Effector CD8-positive, alpha-beta T cell (primary cell): ENCODE measurements at places on chromosomes 3 and 15.

DNA sequence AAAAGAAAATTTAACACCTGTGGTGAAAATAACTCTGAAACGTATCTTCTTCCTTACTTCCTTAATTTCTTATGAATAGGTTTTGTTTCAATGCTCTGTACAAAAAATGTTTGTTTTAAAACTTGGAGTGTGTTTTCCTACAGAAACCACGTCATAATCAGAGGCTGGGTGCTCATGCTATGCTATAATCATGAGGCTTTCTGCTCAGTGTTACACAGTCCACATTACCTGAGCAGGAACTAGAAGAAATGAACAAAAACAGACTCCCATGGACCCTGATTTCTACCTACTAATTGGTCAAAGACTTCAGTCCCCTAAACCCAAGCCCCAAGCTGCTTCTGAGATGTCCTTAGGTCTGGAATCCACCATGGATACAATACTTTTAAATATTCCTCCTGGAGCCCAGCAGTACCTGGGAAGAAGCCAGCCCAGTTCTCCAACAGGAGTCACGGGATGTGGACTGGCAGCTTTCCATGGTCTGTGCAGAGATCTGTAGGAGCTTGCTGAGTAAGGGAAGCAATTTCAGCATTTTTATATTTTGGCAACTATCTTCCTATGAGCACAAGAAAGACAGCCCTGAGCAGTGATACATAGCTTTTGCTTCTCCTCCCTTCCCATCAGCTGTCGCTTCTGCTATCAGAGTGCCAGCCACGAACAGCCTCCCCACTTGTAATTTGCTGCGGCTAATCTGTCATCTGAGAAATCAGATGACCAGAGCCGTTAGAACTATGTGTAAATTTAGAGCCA, 65.6 kb downstream of the WDR72 start:
- no peak for DNase-seq

DNA sequence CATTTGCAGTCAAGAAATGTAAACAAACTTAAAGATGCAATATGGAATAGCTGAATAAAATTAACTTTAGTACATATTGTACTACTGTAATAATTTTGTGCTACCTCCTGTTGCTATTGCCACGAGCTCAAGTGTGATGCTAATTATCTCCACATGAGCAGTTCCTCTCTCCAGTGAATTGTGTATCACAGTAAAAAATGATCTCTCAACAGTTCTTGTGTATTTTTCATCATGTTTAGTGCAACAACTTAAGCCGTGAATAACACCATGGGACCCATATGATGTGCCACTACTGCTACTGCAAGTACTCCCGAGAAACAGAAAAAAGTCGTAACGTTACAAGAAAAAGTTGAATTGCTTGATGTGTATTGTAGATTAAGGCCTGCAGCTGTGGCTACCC, 12.4 kb downstream of the RIOX2 start:
- DNase-seq, result no peak

- no peak for DNase-seq
Observed at GRCh38 chr3:157175691-157176507, 16.0 kb upstream of the CCNL1 start.

GRCh38 chr3:168162172-168162571, 66.4 kb upstream of the GOLIM4 start:
- no peak for DNase-seq

DNA sequence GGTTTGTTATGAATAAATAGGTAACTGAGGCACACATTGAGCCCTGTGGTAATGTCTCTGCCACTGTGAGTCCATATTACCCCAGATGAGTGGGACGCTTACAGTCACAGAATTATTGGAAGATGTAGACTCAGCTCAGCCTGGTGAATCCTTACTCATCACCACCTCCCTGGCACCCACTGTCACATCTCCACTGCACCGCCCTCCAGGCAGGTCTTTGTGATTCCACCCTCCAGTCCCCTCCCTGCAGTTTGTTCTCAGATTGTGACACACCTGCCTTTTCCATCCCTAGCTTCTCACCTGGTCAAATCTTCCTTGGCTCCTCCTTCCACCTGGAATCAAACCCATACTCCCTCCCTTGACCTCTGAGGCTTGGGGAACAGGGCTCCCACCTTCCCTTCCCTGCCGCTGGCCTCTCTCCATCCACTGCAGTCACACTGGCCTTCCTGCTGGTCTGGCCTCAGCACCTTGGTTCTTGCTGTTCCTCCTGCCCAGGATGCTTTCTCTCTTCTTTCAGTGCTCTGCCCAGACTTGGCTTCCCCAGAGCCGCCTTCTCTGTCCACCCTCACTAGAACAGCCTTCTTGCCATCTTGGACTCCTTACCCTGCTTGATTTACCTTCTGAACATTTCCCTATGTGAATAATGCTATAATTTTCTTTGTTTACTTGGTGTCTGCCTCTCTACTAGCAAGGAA, 9.4 kb downstream of the SLC6A20 start:
- no peak for DNase-seq

DNA sequence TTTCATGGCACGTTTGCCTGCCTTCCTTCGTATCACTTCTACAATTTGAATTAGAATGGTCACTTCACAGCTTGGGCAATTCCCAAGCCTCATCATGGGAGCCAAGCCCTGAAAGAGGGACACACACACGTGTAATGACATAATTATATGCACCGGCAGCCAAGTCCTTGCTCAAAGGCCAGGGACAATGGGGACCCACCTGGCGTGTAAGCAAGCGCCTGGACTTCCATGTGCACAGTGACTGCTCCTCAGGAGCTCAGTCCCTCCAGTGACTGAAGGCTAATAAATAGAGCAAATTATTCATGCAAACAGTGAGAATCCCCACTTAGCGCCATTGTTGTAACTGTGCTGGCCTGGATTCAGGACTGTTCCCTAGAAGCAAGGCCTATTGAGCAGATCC, 115.1 kb downstream of the DNAJB8 start:
- no peak for DNase-seq

DNA sequence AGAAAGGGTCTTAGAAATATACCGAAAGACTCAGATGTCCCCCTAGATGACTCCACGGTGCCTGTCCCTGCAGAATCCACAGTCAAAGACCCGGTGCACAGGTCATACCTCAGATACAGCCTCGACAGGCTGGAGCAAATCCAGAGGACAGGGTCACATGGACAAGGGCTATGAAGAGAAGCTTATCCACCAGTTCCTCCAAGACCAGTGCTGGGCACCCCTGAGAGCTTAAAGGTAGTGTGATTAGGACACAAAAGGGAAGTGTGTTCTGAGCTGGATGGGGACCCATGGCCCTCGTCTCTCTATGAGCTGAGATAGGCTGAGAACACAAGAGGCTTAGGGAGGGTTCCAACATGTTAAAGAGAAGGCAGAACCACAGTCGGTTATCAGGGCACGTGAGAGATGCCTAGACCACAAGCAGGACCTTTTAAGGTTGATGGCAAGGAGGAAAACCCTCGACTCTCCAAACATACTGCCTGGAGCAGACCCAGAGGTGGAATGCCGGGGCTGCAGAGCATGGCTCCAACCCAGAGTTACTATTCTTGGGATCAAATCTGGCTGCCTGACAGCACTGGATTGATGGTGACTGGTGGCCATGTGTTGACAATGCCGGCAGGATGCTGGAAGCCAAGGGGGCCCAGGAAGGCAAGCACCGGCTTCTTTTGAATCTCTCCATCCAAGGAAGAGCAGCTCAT, 46.9 kb downstream of the ADCY5 start:
- no peak for DNase-seq

DNA sequence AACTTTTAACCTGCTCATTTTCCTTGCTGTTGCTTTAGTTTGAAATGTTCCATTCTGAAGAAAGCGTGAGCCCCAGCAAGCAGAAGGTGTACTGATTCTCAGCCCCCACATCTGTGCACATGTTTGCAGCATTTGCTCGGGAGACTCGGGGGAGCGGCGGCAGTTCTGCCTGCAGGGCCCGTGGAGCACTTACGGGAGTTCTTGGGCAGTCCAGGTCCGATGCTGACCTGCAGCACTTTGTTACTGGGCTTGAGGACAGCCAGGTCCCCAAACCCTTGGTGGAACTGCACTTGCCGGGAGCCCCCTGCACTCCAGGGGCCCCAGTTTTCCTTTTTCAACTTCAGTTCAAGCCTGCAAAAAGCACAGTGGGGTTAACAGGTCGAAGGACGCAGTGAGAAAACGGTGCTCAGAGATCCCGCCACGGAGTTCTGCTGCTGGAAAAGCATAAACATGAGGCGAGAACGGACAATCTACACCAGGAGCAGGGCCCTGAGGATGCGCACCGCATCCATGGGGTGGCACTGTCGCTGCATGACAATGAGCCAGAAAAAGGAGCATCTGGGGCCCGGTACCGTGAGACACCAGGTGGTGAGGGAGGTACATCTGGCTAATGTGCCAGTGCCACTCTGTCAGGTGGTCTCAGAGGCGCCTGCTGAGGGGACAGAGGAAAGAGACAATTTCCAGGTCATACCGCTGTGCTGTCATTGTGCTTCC, 45.6 kb upstream of the LDHAL6B start:
- no peak for DNase-seq

GRCh38 chr3:15495461-15496340, 25.8 kb downstream of the COLQ start:
- no peak for DNase-seq

- no peak for DNase-seq
Observed at GRCh38 chr15:40743485-40743901, 11.6 kb downstream of the RMDN3 start.

DNA sequence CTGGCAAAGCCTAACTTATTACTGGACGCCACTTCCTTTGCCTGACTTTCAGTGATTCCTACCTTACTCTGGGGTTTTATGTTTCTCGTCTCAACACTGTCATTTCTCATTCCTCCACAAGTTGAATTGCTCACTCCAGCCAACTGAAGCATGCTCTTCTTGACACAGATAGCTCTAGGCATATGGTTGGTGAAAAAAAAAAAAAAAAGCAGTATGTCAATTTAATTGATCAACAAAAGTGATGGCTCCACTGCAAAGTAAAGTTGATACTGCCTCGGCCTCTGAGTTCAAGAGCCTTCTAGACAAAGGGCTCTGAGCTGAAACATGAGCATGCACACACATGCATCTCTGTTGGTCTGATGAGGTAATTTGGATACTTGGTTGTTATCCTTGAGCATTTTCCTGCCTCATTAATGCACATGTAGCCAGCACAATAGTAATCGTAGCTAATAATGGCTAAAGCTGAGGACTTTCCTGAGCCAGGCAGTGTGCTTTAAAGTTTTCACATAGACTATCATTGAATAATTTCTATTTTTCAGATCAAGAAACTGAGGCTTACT, 21.4 kb upstream of the UBE2Q2 start:
- DNase-seq, result no peak

GRCh38 chr15:33865416-33865815, 102.9 kb upstream of the CHRM5 start:
- no peak for DNase-seq

GRCh38 chr3:4754180-4755086, 224.8 kb upstream of the BHLHE40 start:
- DNase-seq, result no peak
